ENCODE measurements at places on chromosomes 16 and 17.

- no peak for DNase-seq
Measured at GRCh38 chr17:36931697-36932382, 5.4 kb upstream of the LHX1 start.

GRCh38 chr17:20206591-20206990 lies 197.4 kb downstream of the SPECC1 start:
- DNase-seq = no peak

GRCh38 chr16:54110016-54110981 lies 176.3 kb downstream of the IRX3 start:
- DNase-seq = no peak

- no peak for DNase-seq
Measured at GRCh38 chr16:68715471-68715870, 21.6 kb upstream of the CDH1 start.

GRCh38 chr16:497258-497657 lies 30.3 kb upstream of the CAPN15 start:
- DNase-seq = no peak

- no peak for DNase-seq
Measured at GRCh38 chr17:22435231-22435974, 743.1 kb downstream of the KCNJ18 start.

DNA sequence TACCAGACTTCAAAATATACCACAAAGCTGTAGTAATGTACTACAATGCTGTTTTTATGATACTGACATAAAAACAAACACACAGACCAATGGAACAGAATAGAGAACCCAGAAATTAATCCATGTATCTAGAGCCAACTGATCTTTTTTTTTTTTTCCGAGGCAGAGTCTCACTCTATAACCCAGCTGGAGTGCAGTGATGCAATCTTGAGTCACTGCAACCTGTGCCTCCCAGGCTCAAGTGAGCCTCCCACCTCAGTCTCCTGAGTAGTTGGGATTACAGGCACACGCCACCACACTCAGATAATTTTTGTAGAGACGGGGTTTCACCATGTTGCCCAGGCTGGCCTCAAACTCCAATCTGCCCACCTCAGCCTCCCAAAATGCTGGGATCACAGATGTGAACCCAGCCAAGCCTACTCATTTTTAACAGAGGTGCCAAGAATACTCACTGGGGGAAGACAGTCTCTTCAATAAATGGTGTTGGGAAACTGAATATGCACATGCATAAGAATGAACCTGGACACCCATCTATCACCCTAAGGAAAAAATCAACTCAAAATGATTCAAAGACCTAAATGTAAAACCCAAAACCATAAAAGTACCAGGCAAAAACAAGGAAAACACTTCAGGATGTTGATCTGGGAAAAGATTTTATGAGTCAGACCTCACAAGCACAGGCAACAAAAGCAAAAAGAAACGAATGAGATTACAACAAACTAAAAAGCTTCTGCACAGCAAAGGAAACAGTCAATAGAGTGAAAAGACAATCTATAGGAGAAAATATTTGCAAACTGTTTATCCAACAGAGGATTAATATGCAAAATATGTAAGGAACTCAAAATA lies 63.1 kb downstream of the STX8 start:
- DNase-seq = no peak

Measured in stimulated activated CD4-positive, alpha-beta T cell treated with anti-CD3 and anti-CD28 coated beads, Interleukin-2, amount 100 ng/mL, for 24 hours (primary cell).